ENCODE measurements at places on chromosomes 12 and 14.

GRCh38 chr14:44988694-44989093 is 26.7 kb downstream of the TOGARAM1 start:
- no peak overlapping the region for H3K27ac ChIP-seq
- DNase-seq, result no peak
- no peaks in the 10 kb centered on the region for H3K36me3 ChIP-seq
- no peaks in the 10 kb centered on the region for H3K27me3 ChIP-seq
- no peak overlapping the region for H3K4me3 ChIP-seq

- H3K27ac ChIP-seq, result no peak overlapping the region
- DNase-seq, result no peak
- no peaks in the 10 kb centered on the region for H3K27me3 ChIP-seq
- no peaks in the 10 kb centered on the region for H3K4me1 ChIP-seq
- no peak overlapping the region for H3K4me3 ChIP-seq
Measured at GRCh38 chr14:63848890-63849289, 3.9 kb upstream of the SYNE2 start.

DNA sequence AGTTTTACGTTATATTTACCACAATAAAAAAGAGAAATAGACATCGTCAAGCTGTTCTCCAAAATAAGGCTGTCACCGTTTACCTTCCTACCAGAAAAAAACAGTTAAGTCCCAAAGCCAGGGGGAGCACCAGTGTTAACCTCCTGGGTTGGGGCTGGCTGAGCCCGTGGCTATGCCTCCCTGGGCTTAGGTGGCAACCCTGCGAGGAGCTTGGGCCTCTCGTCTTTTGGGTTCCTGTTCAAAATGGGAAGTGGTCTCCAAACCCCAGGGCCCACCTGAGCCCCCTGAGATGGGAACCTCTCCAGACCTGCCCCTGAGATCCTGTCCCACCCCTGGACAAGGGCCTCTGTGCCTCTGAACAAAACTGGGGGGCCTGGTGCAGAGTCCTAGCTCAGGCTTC is 22.9 kb downstream of the PACS2 start:
- H3K36me3 ChIP-seq, result no peaks in the 10 kb centered on the region
- no peak overlapping the region for H3K27ac ChIP-seq
- DNase-seq, result no peak
- no peaks in the 10 kb centered on the region for H3K27me3 ChIP-seq
- no peak overlapping the region for H3K4me3 ChIP-seq
- no peaks in the 10 kb centered on the region for H3K4me1 ChIP-seq

DNA sequence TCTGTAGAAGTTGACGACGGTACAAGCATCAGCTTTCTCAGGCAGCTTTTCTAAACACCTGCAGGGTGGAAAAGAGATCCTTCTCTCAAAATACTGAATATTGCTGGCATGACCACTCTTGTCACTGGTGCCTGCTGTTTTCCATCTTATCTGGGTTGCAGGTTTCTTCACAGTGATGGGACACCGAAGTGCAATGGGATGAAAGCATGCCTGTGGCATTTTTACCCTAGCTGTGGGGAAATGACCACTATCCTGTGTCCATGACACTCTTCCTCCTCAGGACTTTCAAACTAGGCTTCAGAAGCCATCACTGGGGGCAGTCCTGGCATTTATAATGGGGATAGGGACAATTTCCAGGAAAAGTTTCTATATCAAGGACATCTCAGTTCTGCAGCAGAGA is 98.5 kb downstream of the ETV6 start:
- H3K4me1 ChIP-seq, result peaks cover 40% of the 10 kb centered on the region
- H3K27me3 ChIP-seq, result no peaks in the 10 kb centered on the region
- H3K27ac ChIP-seq, result no peak overlapping the region

- no peaks in the 10 kb centered on the region for H3K36me3 ChIP-seq
- H3K4me3 ChIP-seq, result no peak overlapping the region
- no peak overlapping the region for H3K27ac ChIP-seq
- peak; percentile 45 for DNase-seq
- H3K27me3 ChIP-seq, result no peaks in the 10 kb centered on the region
Measured at GRCh38 chr14:90495357-90496276, 98.8 kb downstream of the CALM1 start.

DNA sequence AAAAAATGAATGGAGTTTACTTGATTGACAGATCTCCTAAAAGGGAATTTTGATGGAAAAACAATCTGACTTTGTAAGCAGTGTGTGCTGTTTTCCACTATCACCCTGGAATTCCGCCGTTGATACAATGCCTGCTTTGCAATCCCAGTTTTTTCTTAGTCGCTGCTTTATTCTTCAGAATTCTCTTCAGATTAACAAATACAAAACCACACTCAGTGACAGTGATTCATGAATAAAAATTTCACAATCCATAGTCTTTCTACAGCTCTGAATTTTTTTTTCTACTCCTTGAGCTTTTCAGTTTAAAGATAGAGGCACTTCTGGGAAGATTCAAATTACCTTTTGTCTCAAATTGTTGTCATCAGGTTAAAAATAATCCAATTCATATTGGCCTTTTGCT is 44.6 kb upstream of the KITLG start:
- no peaks in the 10 kb centered on the region for H3K4me1 ChIP-seq
- H3K27ac ChIP-seq, result no peak overlapping the region
- H3K4me3 ChIP-seq, result no peak overlapping the region

GRCh38 chr14:34436118-34436905 is 25.7 kb downstream of the SPTSSA start:
- no peak overlapping the region for H3K27ac ChIP-seq
- no peaks in the 10 kb centered on the region for H3K36me3 ChIP-seq
- DNase-seq, result no peak
- H3K27me3 ChIP-seq, result no peaks in the 10 kb centered on the region
- H3K4me1 ChIP-seq, result no peaks in the 10 kb centered on the region

GRCh38 chr12:6085841-6086240 is 38.6 kb downstream of the VWF start:
- peaks cover 12% of the 10 kb centered on the region for H3K4me1 ChIP-seq
- no peaks in the 10 kb centered on the region for H3K27me3 ChIP-seq
- no peak for DNase-seq
- H3K36me3 ChIP-seq, result no peaks in the 10 kb centered on the region

DNA sequence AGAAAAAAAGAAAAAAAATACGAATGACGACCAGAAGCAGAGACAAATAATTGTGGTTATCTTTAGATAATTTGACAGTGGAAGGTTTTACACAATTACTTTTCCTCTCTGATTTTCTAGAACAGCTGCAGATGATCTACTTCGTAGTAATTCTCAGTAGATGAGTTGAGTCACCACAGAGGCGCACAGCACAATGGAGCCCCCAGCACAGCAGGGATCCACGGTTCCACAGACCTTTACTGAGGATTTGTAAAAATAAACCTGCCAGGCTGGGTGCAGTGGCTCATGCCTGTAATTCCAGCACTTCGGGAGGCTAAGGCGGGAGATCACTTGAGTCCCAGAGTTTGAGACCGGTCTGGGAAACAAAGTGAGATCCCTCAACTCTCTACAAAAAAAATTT is 29.3 kb downstream of the AMN start:
- no peaks in the 10 kb centered on the region for H3K4me1 ChIP-seq
- no peak overlapping the region for H3K4me3 ChIP-seq
- H3K36me3 ChIP-seq, result no peaks in the 10 kb centered on the region
- no peaks in the 10 kb centered on the region for H3K27me3 ChIP-seq

DNA sequence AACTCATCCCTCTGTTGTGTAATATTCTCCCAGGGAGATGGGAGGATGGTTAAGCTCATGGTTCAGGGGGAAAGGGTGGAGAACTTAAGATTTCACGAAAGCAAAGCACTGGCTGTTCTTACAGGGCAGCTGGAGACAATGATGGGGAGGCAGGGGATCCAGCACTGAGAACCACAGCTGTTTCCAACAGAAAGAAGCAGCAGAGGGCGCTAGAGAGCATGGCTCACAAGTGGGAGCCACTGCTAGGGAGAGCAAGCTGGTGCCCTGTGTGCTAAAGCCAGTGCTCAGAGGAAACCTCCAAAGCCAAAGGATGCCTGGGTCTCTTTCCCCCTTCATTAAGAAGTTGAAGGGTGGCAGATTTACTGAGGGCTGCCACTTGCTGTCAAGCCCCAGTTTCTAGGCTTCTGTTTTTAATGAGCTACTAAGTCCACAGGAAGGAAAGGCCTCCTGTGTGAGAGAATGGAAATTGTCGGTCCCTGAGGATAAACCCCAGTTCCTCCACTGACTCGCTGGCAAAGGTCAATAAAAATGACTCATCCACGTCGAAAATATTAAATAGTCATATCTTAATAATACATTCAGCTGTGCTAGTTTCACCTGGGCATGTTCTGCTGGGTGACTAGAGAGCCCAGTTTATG is 199.7 kb downstream of the ANO2 start:
- H3K4me3 ChIP-seq, result no peak overlapping the region
- no peaks in the 10 kb centered on the region for H3K36me3 ChIP-seq
- H3K4me1 ChIP-seq, result no peaks in the 10 kb centered on the region
- no peaks in the 10 kb centered on the region for H3K27me3 ChIP-seq

- H3K27me3 ChIP-seq, result no peaks in the 10 kb centered on the region
- peak overlapping the region; percentile 76 for H3K27ac ChIP-seq
- H3K36me3 ChIP-seq, result no peaks in the 10 kb centered on the region
- H3K4me3 ChIP-seq, result no peak overlapping the region
- H3K4me1 ChIP-seq, result peaks cover 4% of the 10 kb centered on the region
Measured at GRCh38 chr14:73014105-73014504, 12.8 kb downstream of the ZFYVE1 start.

DNA sequence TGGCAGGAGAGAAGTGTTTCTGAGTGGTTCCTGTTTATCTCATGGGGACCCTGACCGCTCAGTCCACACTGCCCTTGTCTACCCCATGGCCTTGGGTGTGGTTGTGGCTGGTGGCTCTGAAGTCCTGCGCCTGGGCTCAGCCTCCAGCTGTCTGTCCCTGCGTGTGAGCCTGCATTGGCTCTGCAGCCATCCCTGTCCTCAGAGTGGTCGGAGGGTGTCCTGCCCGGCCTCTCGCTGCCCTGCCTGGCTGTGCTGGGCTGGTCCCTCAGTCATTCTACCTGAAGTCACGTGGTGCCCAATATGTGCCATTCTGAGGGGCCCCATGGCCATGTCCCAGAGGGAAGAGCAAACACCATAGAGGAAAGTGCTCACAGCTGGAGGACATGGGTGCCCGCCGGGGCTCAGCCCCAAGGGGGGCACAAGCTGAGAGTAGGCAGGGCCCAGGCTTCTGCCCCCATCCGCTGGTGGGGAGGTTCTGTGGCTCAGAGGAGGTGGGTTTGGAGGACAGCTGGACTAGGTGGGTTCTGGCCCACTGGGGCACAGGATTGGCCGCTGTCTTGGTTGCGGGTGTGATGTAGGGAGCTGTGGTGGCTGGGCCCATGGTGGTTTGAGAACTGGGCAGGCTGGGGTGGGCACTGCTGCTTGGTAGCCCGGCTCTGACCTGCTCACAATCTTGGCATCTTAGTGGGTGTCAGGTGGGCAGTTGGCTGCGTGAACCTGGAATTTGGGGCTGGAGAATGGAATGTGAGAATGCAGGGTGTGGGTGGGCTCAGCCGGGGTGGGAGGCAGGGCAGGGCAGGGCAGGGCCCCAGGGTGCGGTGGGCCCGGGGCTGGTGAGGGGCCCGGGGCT is 11.6 kb downstream of the TEDC1 start:
- peaks cover 39% of the 10 kb centered on the region for H3K27me3 ChIP-seq
- H3K36me3 ChIP-seq, result no peaks in the 10 kb centered on the region
- DNase-seq, result no peak
- no peak overlapping the region for H3K27ac ChIP-seq

- DNase-seq, result no peak
- H3K4me1 ChIP-seq, result peaks cover 31% of the 10 kb centered on the region
- H3K4me3 ChIP-seq, result no peak overlapping the region
- no peaks in the 10 kb centered on the region for H3K36me3 ChIP-seq
Measured at GRCh38 chr12:66753810-66754209, 74.9 kb upstream of the GRIP1 start.

DNA sequence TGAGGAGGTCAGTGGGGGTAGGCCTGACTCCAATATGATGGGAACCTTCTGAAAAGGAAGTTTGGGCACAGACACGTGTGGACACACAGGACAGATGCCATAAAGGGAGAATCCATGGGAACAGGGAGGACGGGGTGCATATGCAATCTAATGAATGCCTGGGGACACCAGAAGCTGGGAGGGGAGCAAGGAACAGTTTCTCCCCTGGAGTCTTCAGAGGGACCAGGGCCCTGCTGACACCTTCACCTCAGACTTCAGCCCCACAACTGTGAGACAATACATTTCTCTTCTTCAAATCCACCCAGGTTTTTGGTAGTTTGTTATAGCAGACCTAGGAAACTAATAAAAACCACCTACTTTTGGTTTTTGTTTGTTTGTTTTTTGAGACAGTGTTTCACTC is 35.2 kb upstream of the CLIP1 start:
- H3K36me3 ChIP-seq, result no peaks in the 10 kb centered on the region
- H3K27ac ChIP-seq, result no peak overlapping the region
- DNase-seq, result no peak
- H3K4me3 ChIP-seq, result no peak overlapping the region
- peaks cover 18% of the 10 kb centered on the region for H3K4me1 ChIP-seq

GRCh38 chr12:96084624-96085023 is 49.2 kb upstream of the LTA4H start:
- DNase-seq, result no peak
- no peaks in the 10 kb centered on the region for H3K4me1 ChIP-seq
- H3K27me3 ChIP-seq, result no peaks in the 10 kb centered on the region
- H3K36me3 ChIP-seq, result no peaks in the 10 kb centered on the region
- no peak overlapping the region for H3K27ac ChIP-seq

- no peak overlapping the region for H3K4me3 ChIP-seq
- H3K27me3 ChIP-seq, result no peaks in the 10 kb centered on the region
- no peak for DNase-seq
- no peak overlapping the region for H3K27ac ChIP-seq
- no peaks in the 10 kb centered on the region for H3K36me3 ChIP-seq
Measured at GRCh38 chr12:45794422-45794821, 64.9 kb downstream of the ARID2 start.

DNA sequence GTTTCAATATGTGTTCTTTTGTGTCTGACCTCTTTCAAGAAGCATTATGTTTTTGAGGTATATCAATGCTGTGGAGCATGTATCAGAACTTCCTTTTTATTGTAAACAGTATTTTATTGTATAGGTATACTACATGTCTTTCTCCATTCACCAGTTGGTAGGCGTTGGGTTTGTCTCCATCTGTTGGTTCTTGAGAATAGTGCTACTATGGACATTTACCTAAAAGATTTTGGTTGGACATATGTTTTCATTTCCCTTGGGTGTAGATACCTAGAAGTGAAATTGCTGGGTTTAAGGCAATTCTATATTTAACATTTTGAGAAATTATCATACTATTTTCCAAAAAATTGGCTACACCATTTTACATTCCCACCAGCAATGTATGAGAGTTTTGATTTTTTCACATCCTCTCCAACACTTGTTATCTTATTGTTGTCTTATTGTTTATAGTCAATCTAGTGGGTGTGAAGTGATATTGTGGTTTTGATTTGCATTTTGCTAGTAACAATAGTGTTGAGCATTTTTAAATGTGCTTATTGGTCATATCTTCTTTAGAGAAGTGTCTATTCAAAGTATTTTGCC is 409.2 kb downstream of the IPO8 start:
- DNase-seq, result peak; percentile 46
- H3K36me3 ChIP-seq, result no peaks in the 10 kb centered on the region
- no peak overlapping the region for H3K27ac ChIP-seq
- H3K27me3 ChIP-seq, result no peaks in the 10 kb centered on the region
- no peak overlapping the region for H3K4me3 ChIP-seq
